Activated CD8-positive, alpha-beta memory T cell treated with anti-CD3 and anti-CD28 coated beads, Interleukin-2, amount 10 ng/mL, durations not matched to agents 7 days and 5 days (primary cell): ENCODE measurements at places on chromosomes 4 and X. TPM values are rescaled to one million over a fixed set of nuclear protein-coding genes. Genes with fewer than 3 reads are reported as not detected.

The GABRQ gene
- total RNA-seq = not detected

The MAGEA6 gene
- total RNA-seq = not detected

The PNMA6F gene
- not detected for total RNA-seq

The LETM1 gene
- 73.7 TPM for total RNA-seq

The TRPC5OS gene
- not detected for total RNA-seq

The SLITRK4 gene
- not detected for total RNA-seq

The MAGEB10 gene
- not detected for total RNA-seq

The FGFBP1 gene
- not detected for total RNA-seq

The MRPS18C gene
- 53.9 TPM for total RNA-seq

The SPOCK3 gene
- total RNA-seq = not detected

The SYTL5 gene
- total RNA-seq = not detected

The CEP135 gene
- 15.8 TPM for total RNA-seq

The TEX13B gene
- not detected for total RNA-seq

The CXorf58 gene
- not detected for total RNA-seq

The POU4F2 gene
- not detected for total RNA-seq

The GAGE12H gene
- total RNA-seq = not detected

The TMEM156 gene
- 18.8 TPM for total RNA-seq

The FGD1 gene
- total RNA-seq = 0.12 TPM

The GPR34 gene
- 1.3 TPM for total RNA-seq

The SH3TC1 gene
- total RNA-seq = 6.0 TPM

The MAB21L2 gene
- not detected for total RNA-seq

The LRIT3 gene
- not detected for total RNA-seq

The CFI gene
- total RNA-seq = 0.26 TPM

The TCEAL5 gene
- total RNA-seq = not detected

The TRAM1L1 gene
- not detected for total RNA-seq

The TMPRSS11A gene
- total RNA-seq = not detected

The TRIM60 gene
- not detected for total RNA-seq

The TMPRSS11B gene
- total RNA-seq = not detected

The IL2 gene
- total RNA-seq = 1.1 TPM

The TMPRSS11F gene
- total RNA-seq = not detected

The MAP7D2 gene
- 0.40 TPM for total RNA-seq
